ENCODE measurements at places on chromosomes 4 and X.

GRCh38 chrX:3520982-3521381 lies 174.5 kb upstream of the MXRA5 start:
- DNase-seq = no peak

DNA sequence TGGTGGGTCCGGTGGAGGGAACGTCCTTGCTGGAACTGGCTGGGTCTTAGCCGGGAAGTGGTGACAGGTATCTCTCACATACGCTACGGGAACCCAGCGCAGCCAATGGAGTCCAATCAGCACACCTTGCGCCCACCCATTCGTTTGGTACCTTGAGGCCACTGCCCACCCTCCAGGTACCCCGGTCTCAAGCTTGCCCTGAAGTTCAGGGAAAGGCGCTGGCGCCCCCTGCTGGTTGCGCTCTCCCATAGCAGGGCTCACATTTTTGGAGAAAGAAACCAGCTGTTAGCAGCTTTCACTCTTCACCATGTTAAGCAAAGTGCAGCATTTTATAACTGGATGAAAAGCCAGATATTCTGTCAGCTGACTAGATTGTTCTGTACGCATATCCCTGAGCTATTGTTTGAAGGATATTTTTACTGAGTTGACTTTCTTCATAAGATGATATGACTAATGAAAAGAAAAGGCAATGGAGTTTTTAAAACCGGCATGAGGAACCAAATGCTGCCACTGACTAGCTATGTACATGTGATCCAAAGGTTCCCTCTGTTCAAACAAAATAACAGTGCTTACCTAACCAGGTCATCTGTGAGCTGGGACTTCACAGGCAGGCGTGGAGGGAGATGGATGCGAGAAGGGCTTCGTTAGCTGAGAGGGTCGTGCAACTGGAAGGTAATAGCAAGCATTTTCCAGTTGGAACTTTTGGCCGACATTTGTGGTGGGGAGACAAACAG lies 43.7 kb downstream of the OTOP1 start:
- no peak for DNase-seq

DNA sequence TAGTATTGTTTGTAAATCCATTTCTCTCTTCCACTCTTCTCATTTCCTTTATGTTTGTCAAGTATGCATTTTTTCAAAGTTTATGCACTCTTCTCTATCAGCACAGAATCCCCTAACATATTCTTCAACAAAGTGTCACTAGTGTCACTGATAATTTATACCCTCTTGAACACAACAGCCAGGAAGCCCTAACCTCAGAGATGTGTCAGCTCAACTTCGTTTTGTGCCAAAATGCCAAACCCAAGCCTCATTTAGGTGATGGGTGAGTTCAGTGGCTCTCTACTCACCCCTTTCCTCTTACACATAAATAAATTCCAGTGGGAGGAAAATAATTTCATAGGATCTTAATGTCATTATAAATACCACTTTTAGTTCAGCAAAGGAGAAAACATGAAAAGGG lies 22.4 kb upstream of the P2RY10 start:
- DNase-seq = no peak

GRCh38 chrX:47658301-47658683 lies 688 bp downstream of the UXT start:
- DNase-seq = no peak

GRCh38 chr4:181078196-181078595 lies 1165.0 kb upstream of the TENM3 start:
- peak; percentile 7 for DNase-seq

DNA sequence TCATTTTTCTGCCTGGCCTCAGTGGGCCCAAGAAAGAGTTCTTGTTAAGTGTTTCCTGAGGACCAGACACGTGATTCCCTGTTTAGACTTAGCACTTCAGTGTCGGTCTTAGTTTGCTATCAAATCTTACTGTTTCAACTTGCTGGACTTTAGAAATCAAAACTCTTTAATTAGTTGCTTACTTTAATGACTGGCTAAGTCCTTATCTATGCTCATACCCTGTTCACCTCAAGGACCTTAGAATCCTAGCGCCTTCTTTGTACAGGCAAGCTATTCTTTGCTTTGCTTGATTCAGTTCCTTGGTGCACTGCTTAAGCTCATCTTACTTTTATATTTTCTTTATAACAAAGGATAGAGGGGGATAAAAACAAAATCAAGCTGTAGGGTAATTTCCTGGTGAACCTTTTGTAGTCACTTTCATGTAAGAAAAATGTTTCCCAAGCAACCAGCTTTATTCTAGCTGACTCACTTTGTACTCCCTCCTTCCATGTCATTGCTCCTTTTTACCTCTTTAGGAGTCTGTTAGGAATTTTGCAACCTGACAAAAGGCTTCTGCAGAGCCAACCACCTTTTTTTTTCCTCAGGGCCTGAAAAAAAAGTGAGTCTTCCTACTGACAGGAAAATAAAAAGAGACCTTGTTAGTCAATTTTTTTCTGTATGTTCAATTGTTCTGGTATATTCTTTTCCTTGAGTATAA lies 14.7 kb downstream of the WDR44 start:
- DNase-seq = no peak

- no peak for DNase-seq
Measured at GRCh38 chr4:37675587-37676290, 10.4 kb downstream of the RELL1 start.

DNA sequence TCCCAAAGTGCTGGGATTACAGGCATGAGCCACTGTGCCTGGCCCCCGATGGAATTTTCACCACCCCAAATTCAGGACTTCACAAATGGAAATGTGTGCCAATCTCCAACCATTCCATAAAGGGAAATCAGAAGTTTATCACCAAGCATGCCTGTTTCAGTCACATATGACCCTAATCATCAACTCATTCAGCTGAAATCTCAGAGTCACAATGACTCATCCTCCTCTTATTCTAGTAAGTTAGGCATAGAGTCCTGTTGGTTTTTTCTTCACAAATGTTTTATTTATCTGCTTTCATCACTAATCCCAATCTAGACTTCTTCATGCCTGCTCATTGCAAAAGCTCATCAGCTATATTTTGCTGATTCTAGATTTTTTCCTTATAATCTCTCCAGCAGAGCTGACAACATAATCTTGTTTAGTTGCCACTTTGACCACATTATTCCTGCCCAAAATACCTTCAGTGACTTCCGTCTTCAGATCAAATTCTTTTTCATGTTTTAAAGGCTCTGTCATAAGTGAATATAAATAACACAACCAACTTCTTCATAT lies 83.3 kb downstream of the SLC7A11 start:
- no peak for DNase-seq

- DNase-seq = no peak
Measured at GRCh38 chrX:43853225-43853828, 28.9 kb downstream of the MAOB start.

GRCh38 chr4:55447831-55448230 lies 52.1 kb downstream of the TMEM165 start:
- peak; percentile 22 for DNase-seq

- DNase-seq = no peak
Measured at GRCh38 chr4:183863155-183863825, 41.8 kb upstream of the STOX2 start.

GRCh38 chrX:138723301-138723700 lies 11.8 kb upstream of the FGF13 start:
- DNase-seq = no peak

DNA sequence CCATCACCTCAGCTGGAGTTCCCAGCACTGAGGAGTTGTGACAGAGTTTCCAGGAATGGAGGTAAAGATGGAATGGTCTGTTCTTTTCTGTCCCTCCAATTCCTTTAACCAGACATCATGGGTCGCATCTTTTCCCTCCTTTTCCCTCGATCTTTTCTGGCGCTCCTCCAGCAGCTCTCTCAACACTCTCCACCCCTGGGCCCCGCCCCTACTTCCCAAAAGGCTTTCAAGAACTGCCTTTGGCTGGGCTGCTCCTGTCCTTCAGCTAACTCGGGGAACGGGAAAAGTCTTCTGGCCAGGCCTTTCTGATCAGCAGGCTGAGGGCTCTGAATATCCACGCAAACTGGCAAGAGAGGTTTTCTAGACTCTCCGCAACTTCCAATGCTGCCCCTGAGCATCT lies 34.0 kb downstream of the UTP14A start:
- DNase-seq = peak; percentile 13

DNA sequence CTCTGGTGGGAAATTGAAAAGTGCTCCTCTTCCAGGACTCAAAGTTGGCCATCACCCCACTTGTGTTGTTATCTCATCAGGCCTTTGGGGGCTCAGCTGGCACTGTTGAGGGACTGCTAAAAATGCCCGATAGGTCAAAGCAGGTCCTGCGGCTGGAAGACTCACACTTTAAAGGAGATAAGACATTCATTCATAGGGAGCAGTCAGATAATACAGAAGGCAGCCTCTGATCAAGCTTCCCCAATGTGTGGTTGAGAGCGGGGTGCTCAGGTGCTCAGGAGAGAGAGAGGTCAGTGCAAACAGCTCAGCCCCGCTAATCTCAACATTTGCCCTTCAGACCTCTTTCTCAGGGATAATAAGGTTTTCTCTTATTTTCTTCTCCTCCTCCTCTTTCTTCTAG lies 70.3 kb downstream of the TMEM154 start:
- DNase-seq = no peak

GRCh38 chr4:112253382-112254000 lies 21.9 kb downstream of the AP1AR start:
- no peak for DNase-seq

GRCh38 chrX:106726485-106727437 lies at the start of gene RNF128:
TSS of gene RNF128 (plus strand) at chrX:106726701. CDS start at chrX:106726914, 213 bp downstream.
- DNase-seq = peak; percentile 0

DNA sequence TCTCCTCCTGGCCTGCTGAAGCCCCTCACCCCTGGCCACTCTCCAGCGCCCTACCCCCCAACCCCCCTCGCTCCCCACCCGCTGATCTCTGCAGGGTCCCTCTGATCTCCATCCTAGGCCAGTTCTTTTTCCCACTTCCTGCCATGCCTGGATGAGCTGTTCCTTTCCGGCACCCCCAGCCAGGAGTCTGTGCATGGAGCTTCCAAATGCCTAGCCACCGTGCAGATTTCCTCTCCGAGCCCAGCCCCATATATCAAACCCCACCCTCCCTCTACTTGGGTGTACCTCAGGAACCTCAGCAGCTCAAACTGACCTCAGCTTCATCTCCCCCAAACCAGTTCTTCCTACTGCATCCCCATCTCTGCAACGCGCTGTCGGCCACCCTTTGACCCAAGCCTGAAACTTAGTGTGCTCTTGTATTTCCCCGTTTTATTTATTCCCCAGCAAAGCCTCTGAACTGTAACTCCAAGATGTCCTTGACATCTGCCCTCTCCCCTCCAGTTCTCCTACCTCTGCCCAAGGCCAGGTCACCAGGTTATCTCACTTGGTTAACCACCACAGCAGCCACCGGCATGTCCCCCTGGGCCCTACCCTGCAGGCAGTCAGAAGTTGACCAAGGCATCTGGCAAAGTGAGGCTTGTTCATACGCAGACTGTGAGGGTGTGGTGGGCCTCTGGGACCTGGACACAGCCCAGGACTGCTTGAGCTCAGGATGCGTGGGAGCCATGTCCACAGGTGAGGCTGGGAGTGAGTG lies 194.9 kb upstream of the PSAPL1 start:
- no peak for DNase-seq

DNA sequence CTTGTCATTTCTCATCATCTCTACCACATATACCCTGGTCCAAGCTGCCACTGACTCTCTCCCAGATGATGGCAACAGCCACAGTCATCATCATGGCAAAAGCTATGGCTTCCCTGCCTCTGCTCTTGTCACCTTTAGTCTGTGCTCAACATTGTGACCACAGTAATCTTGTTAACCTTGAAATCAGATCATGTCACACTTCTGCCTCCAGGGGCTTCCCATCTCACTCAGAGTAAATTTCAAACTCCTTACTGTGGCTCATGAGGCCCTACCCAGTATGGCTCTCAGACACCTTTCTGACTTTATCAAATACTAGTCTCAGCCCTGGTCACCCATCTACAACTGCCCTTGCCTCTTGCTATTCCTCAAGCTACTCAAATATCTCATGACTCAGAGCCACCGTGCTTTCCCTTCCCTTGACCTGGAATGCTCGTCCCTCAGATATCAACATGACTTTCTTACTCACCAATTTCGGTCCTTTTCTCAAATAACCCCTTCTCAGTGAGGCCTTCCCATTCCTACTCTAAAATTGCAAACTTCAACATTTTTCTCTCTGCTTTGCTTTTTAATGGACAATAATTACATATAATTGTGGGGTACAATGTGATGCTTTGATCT lies 41.1 kb upstream of the STIM2 start:
- DNase-seq = no peak

GRCh38 chr4:19971829-19972228 lies 279.9 kb upstream of the SLIT2 start:
- DNase-seq = no peak

DNA sequence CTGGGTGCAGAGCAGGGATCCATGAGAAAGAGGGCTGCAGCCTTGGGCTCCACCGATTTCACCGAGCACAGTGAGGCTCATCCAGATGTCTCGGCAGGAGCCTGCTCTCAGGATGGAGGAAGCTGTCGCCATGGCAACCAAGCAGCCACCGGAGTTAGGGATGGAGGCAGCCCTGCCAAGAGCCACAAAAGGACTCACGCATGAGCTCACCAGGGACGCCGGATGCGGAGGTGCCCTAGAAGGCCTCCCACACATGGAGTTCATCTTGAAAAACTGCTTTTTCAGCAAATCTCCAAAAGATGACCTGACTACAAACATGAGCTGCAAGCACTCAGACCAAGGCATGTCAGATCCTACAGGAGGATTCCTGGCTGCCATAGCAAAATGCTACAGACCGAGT lies 90.7 kb downstream of the WFS1 start:
- DNase-seq = no peak

DNA sequence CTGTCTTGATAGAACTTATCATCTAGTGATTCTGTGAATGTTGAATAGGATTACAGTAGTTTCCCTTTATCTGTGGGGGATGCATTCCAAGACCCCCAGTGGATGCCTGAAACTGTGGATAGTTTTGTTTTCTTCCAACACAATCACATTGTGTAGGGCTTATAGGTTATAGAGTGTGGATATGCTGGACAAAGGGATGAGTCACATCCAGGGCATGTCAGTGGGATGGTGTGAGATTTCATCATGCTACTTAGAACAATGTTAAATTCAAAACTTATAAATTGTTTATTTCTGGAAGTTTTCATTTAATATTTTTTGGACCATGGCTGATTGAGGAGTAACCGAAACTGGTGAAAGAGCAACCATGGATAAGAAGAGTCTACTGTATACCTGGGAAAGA lies 432.3 kb upstream of the ATOH1 start:
- no peak for DNase-seq

DNA sequence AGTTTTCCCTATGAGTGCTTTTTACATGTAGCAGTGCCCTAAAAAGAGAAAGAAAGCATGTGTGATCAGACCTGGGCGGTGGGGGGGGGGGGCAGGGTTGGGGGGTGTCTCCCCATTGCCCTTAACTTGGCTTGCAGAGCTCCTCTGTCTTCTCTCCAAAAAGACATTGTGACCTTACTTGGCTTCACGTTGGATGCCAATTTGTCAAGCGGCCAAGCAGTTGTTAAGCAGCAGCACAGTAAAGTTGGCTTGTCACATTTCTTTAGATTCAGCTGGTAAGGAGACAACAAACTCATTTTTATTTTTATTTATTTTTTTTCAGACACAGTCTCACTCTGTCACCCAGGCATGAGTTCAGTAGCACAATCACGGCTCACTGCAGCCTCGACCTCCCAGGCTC lies 57.3 kb upstream of the ZNF157 start:
- no peak for DNase-seq
